ENCODE measurements at places on chromosomes 2 and 18.

DNA sequence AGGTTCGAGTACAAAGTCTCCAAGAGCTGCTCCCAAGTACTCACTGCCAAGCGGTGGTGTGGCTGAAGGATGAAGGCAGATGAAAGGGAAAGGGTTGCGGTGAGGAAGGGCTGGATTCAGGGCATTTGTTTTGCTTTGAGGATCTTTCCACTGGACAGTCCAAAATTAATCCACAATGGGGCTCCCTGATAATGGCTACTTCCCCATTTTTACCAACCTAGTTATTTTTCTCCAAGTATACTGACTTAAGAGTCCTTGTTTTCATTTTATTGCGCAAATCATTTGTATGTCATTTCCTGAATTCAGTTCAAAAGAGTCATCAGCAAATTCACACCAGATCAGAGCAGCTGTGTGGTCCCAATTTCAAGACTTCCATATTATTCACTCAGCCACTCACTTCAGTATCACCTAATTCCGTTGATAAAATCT is 464 bp upstream of the SESTD1 start:
- no peak for DNase-seq

DNA sequence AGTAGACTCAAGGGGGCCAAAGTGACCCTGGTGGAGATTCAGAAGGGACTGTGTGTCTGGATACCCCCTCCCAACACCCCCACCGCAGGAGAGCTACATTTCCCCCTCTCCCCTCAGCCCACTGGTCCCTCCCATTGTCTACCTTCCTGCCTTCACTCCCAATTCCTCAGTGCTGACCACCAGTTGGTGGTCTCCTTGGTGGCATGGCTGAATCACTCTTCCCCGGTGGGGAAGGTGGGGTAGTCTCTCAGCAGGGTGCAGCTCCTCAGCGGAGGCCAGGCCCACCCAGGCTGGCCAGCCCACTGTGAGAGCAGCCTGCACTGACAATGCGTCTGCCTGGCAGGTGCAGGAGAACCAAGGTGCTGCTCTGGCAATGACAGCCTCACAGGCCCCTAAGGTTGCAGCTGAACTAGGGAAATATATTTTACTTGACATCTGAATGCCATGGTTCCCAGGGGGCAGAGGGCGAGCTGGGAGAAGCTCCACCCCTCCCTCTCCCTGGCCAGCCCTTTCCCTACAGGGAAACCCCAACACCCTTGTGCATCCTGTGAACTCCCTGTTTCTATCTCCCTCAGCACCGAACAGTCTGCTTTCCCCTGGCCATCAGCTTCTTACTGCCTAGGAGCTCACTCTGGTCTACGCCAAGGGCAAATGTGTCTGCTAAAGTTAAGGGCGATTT is 62.6 kb upstream of the PAX8 start:
- DNase-seq = no peak

DNA sequence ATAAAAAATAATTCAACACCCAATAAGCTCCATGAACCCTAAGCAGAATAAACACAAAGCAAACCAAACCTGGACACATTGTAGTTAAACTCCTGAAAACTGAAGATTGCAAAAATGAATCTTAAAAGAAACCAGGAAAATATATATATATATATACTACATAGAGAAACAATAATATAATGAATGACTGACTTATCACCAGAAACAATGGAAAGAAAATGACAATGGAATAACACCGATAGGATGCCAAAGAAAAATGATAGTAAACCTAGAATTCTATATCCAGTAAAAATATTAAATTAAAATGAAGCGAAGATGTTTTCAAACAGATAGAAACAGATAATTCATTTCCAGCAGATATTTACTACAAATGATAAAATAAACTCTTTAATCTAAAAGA is 346.9 kb downstream of the IRS1 start:
- no peak for DNase-seq

DNA sequence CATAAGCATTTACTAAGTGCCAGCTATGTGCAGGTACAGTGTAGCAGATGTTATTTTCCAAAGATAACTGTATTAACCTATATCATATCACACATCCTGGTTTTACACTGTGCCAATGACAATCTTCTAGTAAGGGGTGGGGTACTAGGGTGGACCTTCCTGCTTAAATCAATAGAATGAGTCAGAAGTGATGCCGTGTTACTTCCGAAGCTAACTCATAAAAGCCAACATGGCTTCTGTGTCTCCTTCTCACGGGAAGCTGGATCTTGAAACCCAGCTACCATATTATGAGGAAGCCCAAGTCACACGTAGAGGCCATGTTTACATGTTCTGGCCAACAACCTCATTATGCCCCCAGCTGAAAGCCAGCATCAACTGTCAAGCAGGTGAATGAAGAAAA is 59.1 kb downstream of the MRPL33 start:
- DNase-seq = no peak

- DNase-seq = no peak
These were observed 73.4 kb downstream of the RAPH1 start for GRCh38 chr2:203461746-203462145.

DNA sequence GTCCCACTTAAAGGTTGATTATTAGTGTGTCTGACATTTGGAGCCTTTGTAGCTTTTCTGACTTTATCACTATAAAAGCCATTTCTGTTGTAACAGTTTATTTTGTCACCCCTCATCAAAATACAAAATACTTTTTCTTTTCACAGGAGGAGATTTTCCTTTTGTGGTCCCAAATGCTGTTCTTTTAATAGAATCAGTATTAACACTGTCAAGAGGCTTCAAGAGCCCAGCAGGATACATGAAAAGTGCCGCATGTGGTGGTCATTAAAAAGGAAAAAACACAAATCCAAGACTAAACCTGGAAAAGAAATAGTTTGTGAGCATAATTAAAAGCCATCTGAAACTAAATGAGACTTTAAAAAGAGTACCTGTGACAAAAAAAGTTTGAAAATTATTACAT is 515.7 kb downstream of the DCDC2C start:
- no peak for DNase-seq

- DNase-seq = no peak
These were observed 17.5 kb upstream of the RAB31 start for GRCh38 chr18:9690418-9691188.

- DNase-seq = no peak
These were observed 241.4 kb downstream of the KCNS3 start for GRCh38 chr2:18119883-18120282.

GRCh38 chr2:205748639-205749038 is 66.3 kb downstream of the NRP2 start:
- no peak for DNase-seq

DNA sequence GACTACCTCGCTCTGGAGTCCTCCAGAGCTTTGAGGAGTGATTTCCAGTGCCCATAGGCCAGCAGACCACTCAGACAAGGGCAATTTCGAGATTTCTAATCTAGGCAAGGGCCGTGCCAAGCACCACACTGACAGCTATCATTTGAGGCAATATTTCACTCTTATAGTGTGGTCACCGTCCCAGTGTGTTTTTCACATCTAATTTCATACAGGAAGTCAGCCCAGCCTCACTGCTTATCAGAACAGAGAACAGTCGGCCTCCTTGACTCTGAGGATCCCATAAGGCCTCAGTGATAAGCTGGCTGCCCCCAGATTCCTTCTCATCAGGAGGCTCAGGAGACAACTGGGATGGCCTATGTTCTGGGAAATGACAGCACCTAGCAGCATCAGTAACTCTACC is 581 bp downstream of the CAPN14 start:
- no peak for DNase-seq

- DNase-seq = no peak
These were observed 88.8 kb downstream of the ZCCHC2 start for GRCh38 chr18:62611453-62612288.

GRCh38 chr2:5798084-5798483 is 105.9 kb downstream of the SOX11 start:
- no peak for DNase-seq

DNA sequence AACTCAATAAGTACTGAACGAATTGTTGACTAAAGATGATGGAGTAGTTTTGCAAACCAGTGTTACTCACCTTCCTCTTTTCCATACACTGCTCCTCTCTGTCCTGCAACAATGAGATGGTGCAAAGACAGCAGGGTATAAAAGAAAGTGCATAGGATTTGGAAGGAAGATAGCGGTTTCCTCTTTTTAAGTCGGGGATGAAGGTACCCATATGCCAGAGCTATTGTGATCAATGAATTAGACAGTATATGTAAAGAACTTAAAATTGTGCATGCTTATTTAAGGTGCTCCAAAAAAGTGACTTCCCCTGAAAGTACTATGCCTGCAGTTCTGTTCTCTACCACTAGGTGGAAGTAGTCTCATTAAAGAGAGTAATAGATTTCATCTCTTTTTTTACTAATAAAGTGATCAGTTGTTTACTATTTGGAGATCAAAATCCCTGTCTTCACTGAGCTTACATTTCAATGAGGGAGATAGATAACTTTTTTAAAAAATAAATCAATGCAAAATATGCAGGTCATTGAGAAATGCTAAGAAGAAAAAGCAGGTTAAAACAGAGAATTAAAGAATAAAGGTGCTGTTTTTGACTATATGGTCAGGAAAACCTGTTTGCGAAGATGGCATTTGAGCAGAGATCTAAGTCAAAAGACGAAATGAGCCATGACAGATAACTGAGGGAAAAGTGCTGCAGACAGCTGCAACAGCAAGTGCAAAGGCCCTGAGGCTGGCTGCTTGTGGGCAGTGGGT is 339.7 kb upstream of the SLC14A2 start:
- DNase-seq = peak; percentile 25

GRCh38 chr2:232633413-232634205 is at the start of gene EFHD1:
EFHD1 (plus strand) TSS chr2:232633604; CDS start chr2:232633705, 101 bp downstream.
- DNase-seq = peak; percentile 23

DNA sequence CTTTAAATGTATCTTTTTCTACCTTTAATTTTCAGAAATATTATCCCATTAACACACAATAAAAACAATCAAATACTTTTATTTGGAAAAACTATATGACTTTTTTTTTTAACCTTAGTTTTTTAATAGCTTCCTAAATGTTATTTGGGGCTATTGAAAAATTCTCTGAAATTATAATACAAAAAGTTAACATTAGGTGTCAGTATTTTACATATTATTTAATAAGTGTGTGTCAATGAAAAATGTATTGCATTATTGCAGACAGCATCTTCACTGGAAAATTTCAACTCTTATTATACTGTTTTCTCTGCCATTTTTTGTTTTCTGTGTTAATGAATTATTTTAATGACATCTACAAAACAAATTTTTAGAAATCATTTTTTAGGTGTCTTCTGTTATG is 51.1 kb upstream of the ARHGAP15 start:
- DNase-seq = no peak

GRCh38 chr18:59512025-59512755 is 153.1 kb upstream of the LMAN1 start:
- DNase-seq = no peak

DNA sequence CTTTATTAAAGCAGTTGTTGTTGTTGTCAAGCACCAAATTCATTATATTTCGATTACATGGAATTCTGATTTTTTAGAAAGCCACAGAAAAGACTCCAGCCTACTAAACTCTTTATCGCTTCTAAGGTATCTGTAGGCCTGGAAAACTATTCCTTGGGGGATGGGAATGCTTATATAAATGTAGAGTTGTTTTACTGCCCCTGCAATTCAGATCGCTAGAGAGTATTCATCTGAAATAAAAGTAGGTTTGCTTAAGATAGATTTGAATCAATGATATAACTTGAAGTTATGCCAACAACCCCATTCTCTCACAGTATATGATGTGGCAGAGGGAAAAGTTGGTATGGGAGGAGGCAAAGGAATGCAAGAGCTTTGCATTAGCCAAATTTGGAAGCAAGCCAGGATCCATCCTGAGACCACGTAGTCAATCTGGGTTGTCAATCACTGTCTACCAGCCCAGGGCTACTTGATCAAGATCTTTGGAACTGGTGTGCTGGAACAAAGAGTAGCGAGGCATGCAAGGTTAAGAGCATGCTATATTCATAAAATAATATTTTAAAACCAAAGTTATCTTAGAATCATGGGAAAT is 95.9 kb downstream of the LYPD6B start:
- no peak for DNase-seq

- no peak for DNase-seq
These were observed 492 bp downstream of the KIF5C start for GRCh38 chr2:148875387-148876051.

DNA sequence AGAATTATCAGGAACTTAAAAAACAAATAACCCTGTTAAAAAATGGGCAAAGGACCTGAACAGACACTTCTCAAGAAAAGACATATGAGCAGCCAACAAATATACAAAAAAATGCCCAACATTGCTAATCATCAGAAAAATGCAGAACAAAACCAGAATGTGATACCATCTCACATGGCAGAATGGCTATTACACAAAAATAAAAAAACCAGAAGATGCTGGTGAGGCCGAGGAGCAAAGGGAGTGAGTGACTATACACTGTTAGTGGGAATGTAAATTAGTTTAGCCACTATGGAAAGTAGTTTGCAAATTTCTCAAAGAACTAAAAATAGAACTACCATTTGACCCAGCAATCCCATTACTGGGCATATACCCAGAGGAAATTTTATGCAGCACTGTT is 95.8 kb upstream of the DSEL start:
- no peak for DNase-seq

DNA sequence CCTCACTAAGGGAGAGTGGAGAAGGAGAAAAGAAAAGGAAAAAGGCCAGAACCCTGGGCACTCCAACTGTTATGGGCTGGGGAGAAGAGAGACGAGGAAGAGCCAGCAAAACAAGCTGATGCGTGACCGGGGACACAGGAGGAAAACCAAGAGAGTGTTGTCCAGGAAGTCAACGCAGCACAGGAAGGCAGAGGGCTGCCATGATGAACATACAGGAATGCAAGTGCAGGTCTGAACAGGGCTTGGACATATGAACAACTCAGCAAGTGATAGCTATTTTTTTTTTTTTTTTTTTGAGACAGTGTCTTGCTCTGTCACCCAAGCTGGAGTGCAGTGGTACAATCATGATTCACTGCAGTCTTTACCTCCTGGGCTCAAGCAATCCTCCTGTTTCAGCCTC is 28.4 kb downstream of the SIX3 start:
- DNase-seq = no peak

GRCh38 chr2:102099536-102100298 is 42.8 kb upstream of the IL1R1 start:
- no peak for DNase-seq

DNA sequence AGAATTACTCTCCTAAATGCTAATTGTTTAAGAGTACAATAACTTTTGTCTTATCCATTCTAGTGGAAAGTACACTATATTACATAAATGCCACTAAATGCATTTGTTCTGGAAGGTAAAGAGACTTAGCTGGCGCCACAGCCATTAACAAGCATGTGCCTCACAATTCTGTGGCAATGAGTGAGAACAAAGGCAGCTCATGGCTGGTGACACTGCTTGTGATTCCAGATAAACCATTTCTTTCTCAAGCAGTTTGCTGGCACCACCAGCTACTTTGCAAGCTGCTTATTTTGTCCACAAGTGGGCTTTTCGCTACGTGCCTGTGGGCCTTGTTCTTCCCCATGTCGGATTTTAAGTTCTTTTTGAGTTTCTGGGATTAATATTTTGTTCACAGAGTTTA is 147.6 kb upstream of the SMAD7 start:
- DNase-seq = no peak

GRCh38 chr2:171347591-171348032 is 86.2 kb downstream of the METTL8 start:
- no peak for DNase-seq

- no peak for DNase-seq
These were observed 130.2 kb downstream of the INHBB start for GRCh38 chr2:120476141-120476540.
